ENCODE measurements at places on chromosomes 5 and 9.

DNA sequence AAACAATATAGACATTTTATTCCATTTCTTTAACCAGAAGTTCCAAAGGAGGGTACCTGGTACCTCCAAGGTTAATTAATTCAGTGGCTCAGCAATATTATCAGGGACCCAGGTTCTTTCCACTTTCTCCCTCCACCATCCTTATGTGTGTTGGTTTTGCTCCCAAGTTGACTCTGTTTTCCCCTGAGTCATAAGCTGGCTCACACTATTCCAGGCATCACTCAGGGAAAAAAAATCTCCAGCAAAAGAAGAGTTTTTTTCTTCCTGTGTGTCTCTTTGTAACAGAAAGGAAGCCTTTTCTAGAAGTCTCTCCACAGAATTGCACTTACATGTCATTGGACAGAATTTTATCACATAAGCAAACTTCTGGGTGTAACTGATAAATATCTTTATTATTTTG is 31.2 kb upstream of the GALNT10 start:
- DNase-seq: no peak

- DNase-seq: no peak
Observed at GRCh38 chr9:111961009-111961408, 64.4 kb downstream of the UGCG start.

DNA sequence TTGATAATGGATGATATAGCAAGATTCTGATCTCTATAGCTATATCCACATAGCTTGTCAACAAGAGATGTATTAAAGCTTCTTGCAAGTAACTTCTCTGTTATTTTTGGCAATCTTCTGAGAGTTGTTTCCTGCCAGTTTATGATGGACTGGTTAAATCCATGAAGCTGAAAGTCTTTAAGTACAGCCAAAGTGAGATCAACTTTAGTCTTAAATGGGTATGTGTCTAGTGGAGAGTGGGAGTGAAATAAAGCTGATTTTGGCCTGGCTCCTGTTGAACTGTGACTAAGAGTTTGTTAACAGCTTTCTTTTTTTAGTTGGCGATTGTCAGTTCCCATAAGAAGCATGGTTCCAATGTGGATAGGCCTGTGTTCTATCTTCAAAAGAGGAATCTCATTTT is 350.9 kb upstream of the PCSK5 start:
- DNase-seq: no peak

DNA sequence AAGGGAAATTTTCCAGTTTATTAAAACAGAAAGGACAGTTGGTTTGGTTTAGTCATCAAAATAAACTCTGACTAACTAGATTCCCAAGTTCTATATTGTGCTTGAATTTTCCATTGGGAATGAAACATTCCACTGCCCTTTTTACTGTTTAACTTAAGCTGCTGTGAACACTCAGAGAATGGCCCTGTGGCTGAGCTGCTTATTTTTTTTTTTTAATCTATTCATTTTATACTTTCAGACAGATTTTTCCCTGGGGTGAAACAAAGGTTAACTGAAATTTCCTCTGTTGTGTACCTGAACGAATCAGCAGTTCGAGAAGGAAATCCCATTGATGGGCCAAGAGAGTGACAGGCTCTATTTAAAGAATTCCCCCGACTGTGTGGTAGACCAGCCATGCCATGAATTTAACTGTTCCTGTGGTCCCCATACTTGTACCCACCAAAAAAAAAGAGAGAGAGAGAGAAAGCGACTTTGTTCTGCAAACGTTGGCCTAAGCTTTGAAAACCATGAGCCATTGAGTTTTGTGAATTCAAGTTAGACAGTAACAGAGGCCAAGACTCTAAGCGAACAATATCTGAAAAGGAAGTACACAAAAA is 138.7 kb upstream of the GRHPR start:
- DNase-seq: no peak
